Subcutaneous adipose tissue (tissue), 4 donors: ENCODE measurements at places on chromosomes 4 and X. TPM values are rescaled to one million over a fixed set of nuclear protein-coding genes. Genes with fewer than 3 reads are reported as not detected.

The TRPC3 gene
- total RNA-seq = 0.22 TPM

The NRK gene
- total RNA-seq = 0.22 TPM

The TMEM150C gene
- total RNA-seq = 39.9 TPM

The TMPRSS11D gene
- not detected for total RNA-seq

The PCDH18 gene
- 169 TPM for total RNA-seq

The COX7B2 gene
- total RNA-seq = not detected

The AR gene
- 37.8 TPM for total RNA-seq

The GAGE1 gene
- total RNA-seq = not detected

The MID2 gene
- total RNA-seq = 37.7 TPM

The FHDC1 gene
- total RNA-seq = 0.44 TPM

The PDZD4 gene
- total RNA-seq = 0.75 TPM

The MAGED4B gene
- total RNA-seq = 3.2 TPM

The BBS12 gene
- total RNA-seq = 1.5 TPM

The MAGEB17 gene
- total RNA-seq = 0.94 TPM

The NEXMIF gene
- 0.22 TPM for total RNA-seq

The STOX2 gene
- 4.1 TPM for total RNA-seq

The CXXC4 gene
- 1.5 TPM for total RNA-seq

The TCEAL7 gene
- total RNA-seq = 3.3 TPM
